Activated CD4-positive, CD25-positive, alpha-beta regulatory T cell treated with anti-CD3 and anti-CD28 coated beads, Interleukin-2, amount 50 U/mL, for 72 hours (primary cell): ENCODE measurements at places on chromosomes 11 and 22.

DNA sequence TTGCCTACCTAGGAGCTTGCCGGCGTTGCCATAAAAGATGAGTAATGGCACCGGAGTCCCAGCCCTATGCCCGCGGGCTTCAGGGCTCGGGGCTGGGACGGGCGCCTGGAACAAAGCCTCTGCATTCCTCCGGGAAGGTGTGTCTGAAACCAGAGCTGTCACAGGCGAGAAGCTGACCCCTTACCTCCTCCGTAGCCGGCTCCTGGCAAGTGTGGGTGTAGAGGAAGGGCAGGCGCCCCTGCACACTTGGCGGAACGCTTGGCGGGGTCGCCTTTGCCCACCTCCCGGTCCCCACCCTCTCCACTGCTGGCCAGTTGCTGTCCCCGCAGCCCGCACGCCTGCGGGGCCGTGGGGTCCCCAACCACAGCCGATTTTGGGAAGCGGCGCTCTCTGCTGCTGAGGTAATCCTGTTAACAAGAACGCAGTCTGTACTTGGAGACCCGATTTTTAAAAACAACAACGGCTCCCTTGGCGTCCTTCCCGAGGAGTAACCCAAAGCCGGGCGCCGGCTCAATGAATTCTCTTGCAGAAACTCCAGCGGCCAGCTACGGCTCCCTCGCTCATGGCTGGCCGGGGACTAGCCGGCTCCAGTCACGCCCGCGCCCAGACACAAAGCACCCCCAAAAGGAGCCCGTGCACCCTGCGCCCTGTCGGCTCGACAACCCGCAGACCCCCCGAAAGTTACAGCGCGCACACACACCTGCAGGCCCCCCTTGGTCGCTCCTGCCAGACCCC is 89.2 kb downstream of the PLEKHA7 start:
- DNase-seq, result no peak

- no peak for DNase-seq
Measured at GRCh38 chr11:77400271-77400670, 73.6 kb downstream of the PAK1 start.

DNA sequence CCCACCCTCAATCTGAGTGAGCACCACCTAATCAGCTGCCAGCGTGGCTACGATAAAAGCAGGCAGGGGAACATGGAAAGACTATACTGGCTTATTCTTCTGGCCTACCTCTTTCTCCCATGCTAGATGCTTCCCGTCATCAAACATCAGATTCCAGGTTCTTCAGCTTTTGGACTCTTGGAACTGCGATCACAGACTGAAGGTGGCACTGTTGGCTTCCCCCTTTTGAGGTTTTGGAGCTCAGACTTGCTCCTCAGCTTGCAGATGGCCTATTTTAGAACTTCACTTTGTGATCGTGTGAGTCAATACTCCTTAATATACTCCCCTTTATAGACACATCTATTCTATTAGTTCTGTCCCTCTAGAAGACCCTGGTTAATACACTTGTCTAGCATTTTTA is 543.7 kb upstream of the RAG2 start:
- DNase-seq, result no peak

DNA sequence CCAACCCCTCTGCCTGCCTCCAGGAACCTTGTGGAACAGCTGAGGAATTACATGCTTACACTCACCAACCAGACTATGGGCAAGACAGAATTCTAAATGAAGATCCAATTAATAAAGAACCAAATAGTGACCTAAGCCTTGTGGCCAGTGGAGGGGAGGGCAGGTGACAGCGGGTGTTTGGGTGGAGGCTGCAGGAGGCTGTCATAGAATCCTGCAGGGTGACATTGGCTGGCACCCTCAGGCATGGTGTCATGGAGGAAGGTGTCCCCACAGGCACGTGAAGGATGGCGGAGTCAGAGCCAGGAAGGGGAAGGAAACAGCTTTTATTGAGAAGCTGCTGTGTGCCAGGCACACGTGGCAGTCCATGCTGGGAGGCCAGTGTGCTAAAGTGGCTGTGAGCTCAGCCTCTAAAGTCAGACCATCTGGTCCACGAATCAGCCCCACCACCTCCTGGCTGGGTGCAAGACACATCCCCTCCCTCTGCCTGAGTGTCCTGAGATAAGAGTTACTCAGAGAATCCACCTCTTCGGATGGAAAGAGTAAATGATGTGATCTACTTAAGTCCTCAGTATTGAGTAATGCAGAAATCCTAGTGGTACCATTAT is 8.7 kb downstream of the MYO18B start:
- DNase-seq, result no peak

DNA sequence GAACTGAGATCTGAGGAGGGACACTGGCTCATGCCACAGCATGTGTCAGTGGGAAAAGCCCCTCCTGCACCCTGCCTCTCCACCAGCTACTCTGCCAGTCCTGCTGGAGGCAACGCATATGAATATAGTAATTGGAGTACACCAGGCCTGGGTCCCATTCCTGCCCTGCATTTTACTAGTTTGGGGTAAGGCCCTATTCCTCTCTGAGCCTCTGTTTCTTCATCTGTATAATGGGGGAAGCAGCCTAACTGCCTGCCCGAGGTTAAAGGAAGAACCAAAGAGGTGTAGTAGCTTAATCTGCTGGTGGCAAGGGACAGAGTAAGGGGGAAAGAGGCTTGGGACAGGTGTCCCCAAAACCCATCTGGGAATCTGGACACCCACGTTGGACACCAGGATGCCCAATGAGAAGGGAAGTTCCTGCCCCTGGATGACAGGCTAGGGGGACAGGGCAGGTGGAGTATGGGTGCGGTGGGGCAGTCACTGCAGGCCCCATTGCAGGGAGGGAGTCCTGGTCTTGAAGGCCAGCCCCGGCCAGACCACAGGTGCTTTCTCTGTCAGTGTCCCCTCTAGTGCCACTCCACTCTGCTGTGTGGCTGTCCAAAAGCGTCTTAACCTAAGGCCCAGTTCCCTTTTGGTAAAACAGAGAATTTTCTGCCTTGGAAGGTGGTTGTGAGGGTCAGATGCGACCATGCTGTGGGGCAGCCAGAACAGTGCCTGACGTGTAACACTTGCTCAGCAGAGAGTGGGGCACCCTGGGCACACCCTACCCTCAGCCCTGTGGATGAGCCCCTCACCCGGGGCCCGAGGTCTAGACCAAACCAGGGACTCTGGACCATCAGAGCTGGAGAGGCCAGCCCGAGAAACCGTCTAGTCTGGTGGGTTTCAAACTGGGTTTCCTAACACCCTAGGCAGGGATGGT is 11.5 kb downstream of the TSKU start:
- DNase-seq, result no peak

- DNase-seq, result no peak
Measured at GRCh38 chr11:63911440-63911839, 5.5 kb downstream of the RCOR2 start.

DNA sequence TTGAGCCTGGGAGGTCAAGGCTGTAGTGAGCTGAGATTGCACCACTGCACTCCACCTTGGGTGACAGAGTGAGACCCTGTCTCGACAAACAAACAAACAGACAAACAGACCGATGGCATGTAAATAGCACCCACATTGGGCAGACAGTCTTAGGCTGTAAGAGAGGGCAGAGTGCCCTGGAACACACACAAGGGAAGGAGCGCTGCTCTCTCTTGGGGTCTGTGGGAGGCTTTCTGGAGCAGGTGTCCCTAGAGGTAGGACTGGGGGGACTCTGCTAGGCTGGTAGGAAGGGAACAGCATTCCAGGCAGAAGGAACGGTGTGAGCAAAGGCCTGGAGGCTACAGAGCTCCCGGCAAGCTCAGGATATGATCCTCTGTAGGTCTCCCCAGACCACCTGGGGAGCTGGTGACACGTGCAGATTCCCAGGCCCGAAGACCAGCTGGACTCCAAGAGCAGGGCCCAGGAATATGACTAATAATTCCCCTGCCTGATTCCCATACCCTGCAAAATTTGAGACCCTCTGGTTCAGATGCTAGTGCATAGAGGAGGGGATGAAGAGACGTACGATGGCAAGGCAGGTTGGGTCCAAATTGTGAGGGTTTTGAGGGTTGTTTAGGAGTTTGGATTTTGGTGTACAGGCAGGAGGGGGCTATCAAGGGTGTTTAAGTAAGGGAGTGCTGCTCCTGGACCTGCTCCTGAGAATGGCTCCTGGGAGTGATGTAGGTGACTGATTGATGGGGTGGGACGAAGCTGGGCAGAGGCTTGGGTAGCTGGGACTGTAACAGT is 11.6 kb downstream of the SMIM38 start:
- DNase-seq, result no peak

GRCh38 chr11:78800756-78801155 is 226.1 kb upstream of the NARS2 start:
- DNase-seq, result no peak

GRCh38 chr11:15667127-15667725 is 552.5 kb downstream of the INSC start:
- DNase-seq, result no peak

- DNase-seq, result no peak
Measured at GRCh38 chr11:74417860-74418508, 19.8 kb upstream of the PGM2L1 start.

DNA sequence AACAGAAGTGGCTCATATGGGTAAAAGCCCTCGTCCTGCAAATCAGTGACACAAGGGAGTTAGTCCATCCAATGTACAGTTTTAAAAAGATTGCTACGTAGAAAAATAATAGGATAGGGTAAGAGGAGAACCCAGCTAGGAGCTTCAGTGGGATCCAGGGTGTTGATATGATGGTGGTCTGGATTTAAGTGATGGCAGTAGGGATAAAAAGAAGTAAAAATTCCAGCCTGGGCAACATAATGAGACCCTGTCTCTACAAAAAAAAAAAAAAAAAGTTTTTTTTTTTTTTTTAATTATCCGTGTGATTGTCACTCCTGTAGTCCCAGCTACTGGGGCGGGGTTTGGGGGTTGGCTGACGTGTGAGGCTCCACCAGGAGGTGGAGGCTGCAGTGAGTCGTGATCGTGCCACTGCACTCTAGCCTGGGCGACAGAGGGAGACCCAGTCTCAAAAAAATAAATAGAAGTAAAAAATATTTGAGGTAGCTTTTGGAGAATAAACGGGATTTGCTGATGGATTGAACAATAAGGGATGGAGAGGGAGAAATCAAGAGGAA is 7.0 kb upstream of the L3MBTL2 start:
- peak; percentile 51 for DNase-seq
